ENCODE measurements at places on chromosomes 2 and 18.

GRCh38 chr2:84643991-84644390 is 127.7 kb downstream of the DNAH6 start:
- no peak for DNase-seq

DNA sequence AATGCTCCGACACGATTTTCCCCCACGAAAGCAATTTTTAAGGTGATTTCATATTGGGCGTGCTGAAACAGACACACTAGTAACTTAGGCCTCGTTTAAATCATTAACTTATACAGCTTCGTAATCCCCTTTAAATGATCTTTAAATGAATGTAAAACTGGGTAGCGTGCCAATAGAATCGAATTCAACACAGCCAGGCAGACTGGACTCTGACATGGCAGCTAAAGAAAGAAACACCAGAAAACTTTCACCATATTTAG is 2.4 kb upstream of the ID2 start:
- no peak for DNase-seq

DNA sequence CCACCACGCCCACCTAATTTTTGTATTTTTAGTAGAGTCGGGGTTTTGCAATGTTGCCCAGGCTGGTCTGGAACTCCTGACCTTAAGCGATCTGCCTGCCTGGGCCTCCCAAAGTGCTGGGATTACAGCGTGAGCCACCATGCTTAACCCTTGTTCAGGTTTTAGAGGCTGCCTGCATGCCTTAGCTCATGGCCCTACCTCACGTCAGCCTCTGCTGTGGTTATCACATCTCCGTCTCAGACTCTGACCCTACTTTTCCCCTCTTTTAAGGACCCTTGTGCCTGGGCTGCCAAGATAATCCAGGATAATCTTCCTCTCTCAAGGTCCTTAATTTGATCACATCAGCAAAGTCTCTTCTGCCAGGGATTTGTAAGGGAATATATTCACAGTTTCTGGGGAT is 98.2 kb upstream of the PMAIP1 start:
- no peak for DNase-seq

GRCh38 chr2:120398996-120399888 is 53.3 kb downstream of the INHBB start:
- no peak for DNase-seq

DNA sequence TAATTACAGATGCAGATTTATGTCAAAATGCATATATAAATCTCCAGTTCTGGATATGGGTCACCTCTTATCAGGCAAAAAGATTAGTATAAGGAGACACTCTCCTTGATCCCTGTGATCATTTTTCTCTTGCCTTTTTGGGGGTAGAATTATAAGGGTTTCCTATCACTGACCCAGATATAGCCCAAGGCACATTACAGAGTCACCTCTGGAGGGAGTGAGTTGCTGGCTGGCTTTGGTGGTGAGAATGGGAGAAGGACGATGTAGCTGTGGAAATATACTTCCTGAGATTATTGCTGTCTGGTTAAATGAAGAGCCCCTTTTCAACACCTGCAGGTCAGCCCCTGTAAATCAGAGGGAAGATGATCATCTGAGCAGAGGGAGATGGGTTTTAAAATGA is 418.7 kb downstream of the MTX2 start:
- DNase-seq, result no peak
